ENCODE measurements at places on chromosomes 2 and 18.

- no peak for DNase-seq
Measured at GRCh38 chr18:596288-596881, 403 bp upstream of the CLUL1 start.

DNA sequence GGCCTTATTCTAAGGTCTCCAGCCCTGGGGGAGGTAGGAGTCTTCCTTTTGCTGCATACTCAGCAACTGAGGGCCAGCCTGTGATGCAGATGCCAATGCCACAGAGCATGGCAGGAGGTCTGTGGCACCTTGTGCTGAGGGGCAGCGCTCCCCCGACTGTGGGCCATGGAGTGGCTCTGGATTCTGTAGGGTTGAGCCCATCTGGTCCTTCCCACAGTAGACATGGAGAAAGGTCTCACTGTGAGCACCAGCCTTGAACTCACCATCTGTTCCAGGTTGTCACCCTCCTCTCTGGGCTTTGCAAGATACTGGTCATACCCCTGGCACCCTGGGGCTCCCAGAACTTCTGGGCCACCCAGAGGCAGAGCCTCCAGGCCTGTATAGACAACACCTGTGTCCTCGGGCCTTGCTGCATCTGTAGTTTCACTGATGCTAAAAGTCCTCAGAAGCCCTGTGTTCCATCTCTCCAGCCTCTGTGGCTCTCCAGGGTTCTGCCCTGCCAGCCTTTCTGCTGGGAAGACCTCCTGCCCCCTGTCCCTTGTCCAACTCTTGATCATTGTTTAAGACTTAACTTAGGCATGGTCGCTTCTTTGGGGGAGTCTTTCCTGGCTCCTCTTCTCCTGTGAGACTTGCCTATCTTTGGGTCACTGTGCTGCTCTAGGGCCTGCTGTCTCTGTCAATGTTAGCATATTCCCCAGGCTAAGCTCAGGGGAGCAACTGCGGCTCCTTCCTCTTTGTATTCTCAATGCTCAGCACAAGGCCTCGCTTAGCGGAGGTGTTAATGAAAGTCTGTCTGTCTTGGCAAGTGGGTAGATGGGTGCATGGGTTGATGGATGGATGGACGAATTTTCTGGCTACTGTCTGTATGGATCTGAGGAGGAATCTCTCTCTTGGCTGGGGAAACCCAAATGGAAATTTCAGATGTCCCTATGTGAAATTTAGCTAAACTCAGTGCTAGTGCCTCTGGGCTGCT lies 160.9 kb downstream of the DYSF start:
- DNase-seq, result no peak

DNA sequence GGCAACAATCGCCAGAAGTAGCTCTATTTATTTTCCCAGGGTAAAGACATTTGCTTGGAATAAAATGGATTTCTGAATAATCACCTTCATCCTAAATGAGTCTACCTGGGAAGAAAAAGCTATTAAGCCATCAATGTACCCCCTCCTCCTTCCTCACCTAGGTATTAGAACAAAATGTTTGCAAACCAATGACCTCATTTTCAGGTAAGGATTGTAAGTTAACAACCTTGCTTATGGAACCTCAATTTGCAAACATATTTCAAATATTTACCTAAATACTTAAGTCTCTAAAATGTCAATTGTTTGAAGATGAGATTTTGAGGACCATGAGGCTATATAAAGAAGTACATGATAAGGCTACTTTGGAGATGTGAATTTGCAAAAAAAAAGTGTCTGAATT lies 43.9 kb downstream of the CAVIN2 start:
- DNase-seq, result no peak

DNA sequence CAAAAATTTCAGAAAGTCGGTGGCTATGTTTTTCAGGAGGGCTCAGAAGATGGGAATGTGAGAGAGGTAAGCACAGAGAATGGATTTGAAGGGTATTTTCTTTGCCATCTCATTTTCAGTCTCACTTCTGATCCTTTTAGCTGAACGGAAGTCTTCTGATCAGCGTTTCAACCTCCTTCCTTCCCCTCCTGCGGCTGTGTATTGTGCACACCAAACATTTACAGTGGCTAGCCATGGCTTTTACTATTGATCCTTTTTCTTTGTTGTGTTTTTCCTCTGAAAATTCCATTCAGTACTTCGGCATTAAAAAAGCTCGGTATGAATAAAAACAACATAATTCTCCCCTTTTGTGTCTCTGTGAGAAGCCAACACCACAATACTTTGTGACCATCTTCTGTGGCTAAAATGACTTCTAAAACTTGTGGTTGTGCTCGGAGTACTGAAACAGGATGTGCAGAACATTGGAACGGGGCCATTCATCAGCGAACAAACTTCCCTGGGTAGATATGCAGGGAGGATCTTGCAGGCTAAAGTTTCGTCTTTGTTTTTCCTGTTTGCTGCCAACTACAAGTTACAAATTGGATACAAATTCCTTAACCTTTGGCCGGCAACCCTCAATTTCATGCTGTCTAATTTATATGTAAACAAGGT lies 260.8 kb upstream of the FAM98A start:
- no peak for DNase-seq

DNA sequence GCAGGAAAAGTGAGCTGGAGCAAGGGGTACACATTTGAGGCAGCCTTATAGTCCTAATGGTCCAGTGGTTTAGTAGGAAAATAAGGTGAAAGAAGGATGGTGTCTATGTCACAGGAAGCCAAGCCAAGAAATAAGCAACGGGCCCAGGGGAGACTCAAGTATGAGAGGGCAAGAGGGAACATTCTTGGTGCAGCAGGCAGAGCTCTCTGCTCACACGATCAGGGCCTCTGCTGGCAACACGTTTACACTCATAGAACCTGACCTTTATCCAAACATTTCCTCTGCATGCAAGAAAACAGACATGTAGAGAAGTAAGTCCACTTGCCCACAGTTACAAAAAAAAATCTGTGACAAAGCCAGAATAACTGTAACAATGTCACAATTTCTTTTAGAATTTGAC lies 32.6 kb upstream of the LRRC30 start:
- DNase-seq, result no peak

- DNase-seq, result no peak
Measured at GRCh38 chr2:74036450-74037195, 51.9 kb downstream of the TET3 start.

- no peak for DNase-seq
Measured at GRCh38 chr2:20326163-20326780, 24.4 kb downstream of the PUM2 start.

DNA sequence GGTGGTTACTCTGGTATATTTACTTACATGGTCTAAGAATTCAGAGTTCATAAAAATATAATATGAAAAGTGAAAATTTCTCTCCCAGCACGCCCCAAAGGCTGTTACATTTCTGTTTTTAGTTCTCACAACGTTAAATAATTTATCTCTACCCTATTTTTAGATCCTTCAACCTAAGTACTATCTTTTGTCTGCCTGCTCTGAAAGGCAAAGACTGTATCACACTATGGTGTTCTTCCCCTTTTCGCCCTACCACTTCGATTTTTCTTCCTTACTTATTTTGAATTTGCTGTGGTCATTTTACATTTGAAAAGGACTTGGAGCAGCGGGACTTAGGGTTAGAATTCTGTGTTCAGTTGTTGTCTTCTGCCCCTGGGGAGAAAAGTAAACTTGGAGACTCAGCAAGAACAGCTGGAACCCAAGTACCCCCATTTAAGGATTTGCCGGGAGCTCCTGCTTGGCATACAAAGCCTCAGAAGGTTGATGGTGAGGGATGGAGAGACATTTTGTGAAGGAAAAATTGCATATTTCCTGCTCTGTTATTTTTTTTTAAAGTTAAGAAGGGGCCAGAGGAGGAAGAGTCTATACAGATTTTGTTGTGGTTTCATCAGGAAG lies 19.0 kb downstream of the ADAM23 start:
- no peak for DNase-seq

DNA sequence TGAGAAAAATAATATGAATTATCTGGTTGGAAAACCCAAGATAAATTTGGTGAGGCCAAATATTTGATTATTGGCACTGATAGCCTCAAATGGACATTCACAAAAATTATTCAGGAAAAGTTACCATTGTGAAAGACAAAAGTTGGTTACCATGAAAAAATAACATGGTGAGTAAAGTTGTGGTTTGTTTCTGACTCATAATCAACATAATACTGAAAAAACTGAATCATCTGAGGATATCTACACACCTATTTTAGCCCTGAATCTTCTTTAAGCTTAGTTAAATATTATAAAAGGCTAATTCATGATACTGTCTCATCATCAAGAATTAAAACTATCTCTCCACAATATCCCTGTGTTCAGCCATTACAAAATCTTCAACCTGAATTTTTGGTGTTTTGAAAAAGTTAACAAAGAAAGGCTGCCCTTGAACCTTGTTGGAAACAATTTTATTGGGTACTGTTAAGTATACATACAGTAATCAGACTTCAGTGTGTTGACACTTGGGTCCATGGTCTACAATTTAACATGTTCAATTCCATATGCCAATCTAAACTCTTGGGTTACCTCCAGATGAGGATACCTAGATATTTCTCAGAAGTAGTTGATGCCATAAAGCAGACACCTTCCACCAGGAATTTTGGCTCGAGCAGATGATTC lies 607.5 kb upstream of the SLC39A10 start:
- DNase-seq, result no peak

GRCh38 chr2:201084863-201085262 lies 13.1 kb downstream of the NDUFB3 start:
- DNase-seq, result no peak

DNA sequence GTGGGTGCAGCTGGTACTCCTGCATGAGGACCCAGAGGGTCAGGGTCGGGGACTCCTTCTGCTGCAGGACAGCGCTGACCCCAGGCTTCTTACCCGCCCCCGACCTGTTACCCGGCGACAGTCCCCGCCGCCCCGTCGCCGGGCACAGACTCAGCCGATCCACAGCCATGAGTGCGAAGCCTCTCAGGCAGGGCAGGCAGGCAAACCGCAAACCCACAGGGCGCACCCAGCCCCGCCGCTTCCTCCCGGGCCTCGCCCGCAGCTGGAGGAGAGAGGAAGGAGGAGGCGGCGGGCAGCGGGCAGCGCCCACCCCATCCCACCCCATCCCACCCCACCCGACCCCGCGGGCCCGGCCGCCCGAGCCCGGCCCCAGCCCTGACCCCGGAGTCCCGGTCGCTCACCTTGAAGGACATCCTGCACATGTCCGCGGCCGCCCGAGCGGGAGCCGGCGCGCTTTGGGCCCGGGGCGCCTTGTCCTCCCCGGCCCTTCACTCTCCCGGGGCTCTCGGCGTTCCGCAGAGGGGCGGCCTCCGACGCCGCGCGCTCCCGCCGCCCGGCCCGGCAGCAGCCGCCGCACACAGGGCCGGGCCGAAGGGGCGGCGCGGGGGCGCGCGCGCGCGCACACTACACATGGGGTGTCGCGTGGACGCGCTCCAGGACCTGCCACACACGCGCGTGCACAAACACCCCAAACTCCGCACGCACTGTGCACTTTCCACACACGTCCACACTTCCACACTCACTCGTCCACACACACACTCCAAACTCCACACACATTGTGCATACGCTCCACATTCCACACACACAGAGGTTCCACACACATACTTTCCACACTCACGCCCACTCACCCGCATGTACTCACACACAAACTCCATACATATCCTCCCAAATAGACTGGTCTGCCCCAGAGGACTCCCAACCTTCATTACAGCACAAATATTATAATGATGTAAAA lies at the start of gene ANKRD29:
ANKRD29 (minus strand) TSS at position 603 of the 955 bp plus-strand sequence; CDS start at position 422, 181 bp downstream.
- DNase-seq, result no peak

DNA sequence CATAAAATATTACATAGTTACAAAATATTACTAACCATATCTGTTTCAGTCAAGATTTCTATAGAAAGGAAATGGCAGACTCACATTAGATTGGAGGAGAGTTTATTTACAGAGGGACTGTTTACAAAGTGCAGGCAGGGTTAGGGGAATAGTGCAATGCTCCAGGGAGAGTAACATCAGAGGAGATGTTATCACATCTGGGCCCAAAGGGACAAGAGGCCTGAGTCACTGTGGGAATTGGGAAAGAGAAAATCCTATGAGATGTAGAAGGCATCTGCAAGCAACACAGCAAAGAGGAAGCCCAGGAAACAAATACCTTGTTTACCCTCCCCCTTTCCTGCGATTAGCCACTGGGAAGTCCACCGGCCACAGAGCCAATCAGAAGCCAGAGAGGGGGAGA lies 227.3 kb upstream of the TANK start:
- no peak for DNase-seq

- no peak for DNase-seq
Measured at GRCh38 chr2:140759426-140760156, 1371.2 kb downstream of the LRP1B start.

DNA sequence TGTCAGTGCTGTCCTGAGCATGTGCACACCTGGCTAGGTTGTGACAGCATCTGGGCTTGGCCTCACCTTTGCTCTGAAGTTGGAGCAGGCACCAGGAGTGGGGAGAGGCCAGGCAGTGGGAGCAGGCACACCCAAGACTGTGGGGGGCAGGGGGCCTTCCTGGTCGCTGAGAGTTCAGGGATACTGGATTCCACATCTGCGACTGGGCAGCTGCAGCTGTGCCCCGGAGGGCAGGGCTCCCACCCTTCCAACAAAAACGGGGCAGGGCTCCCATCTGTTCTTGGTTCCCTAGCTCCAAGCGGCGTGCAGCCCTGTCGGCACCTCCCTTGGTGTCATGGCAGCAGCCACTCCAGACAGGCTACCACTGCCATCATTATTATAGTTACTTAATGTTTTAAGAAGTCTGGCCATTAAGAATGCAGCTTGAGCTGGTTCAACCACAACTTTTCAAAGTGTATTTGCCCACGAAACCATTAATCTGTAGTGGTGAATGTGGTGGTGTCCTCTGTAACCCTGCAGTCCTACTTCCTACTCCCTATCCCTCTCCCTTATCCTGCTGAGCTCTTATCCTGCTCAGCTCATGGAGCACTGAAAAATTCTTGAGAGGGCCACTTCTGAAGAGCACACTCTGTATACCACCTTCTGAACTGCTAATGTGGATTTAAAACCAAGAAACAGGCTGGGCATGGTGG lies 48.0 kb upstream of the RAB1A start:
- no peak for DNase-seq

- no peak for DNase-seq
Measured at GRCh38 chr2:172969166-172969565, 106.5 kb upstream of the MAP3K20 start.

- no peak for DNase-seq
Measured at GRCh38 chr2:110910423-110910822, 178.1 kb downstream of the ACOXL start.

- DNase-seq, result no peak
Measured at GRCh38 chr18:4639628-4640310, 184.7 kb upstream of the DLGAP1 start.

- DNase-seq, result no peak
Measured at GRCh38 chr18:21056545-21056944, 55.1 kb downstream of the ROCK1 start.

All from left renal pelvis (tissue), 4 donors.